ENCODE measurements at places on chromosomes 6 and 20. TPM values are rescaled to one million over a fixed set of nuclear protein-coding genes. Genes with fewer than 3 reads are reported as not detected.

Gene TREM2
- polyA plus RNA-seq: 3.5 TPM

- DNase-seq: peak; percentile 89
Measured at GRCh38 chr6:15399641-15400470, 154.0 kb downstream of the JARID2 start.

DNA sequence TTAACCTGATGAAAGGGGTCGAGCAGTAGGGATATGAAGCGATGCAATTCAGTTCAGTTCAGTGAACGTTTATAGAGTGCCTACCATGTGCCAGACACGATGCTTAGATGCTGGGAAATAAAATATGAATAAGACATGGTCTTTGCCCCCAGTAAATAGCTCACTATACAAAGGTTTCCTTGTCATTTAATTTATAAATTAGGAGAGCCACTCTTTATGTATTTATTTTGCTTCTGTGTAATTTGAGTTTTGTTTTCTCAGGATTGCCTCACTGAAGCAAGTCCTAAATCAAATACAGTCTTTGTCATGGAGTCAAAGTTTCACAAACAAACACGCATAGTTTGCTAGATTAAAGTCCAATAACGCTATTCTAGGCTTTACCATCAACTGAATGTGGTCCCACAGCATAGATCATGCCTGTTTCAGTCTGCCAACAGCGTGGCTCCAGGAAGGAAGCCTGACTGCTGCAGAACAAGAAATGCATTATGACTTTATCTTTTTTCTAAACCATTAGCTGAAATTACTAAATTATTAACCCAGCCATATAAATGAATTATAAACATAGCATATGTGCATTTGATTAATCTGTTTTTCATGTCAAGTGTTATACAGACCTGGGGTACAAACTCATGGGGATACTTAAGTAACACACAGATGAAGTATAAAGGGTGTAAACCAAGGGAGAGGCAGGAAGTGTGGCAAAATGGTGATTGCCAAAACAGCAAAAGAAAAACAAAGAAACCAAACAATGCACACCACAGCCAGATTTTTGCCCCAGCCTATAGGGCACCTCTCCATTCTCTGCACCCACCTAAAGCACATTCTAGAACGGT lies 29.8 kb upstream of the CCN2 start:
- no peak for DNase-seq

DNA sequence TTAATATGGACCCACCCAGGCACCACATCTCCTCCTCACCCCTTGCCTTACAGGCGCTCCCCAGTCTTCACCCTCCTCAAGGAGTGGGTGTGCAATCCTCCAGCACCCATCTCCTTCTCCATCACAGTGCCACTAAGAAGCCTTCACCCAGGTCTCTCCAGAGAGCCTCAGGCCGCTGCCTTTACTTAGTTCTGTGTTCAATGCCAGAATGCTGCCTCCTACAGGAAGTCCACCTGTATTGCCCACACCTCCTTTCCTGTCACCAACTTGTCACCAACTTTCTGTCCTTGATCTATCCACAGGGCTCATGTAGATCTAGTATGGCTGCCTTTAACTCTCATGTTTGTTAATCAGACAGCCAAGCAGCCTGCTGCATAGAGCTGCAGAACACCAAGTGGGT lies 586 bp upstream of the LST1 start:
- DNase-seq: no peak

Gene TUBB2B
- polyA plus RNA-seq: 46.1 TPM

DNA sequence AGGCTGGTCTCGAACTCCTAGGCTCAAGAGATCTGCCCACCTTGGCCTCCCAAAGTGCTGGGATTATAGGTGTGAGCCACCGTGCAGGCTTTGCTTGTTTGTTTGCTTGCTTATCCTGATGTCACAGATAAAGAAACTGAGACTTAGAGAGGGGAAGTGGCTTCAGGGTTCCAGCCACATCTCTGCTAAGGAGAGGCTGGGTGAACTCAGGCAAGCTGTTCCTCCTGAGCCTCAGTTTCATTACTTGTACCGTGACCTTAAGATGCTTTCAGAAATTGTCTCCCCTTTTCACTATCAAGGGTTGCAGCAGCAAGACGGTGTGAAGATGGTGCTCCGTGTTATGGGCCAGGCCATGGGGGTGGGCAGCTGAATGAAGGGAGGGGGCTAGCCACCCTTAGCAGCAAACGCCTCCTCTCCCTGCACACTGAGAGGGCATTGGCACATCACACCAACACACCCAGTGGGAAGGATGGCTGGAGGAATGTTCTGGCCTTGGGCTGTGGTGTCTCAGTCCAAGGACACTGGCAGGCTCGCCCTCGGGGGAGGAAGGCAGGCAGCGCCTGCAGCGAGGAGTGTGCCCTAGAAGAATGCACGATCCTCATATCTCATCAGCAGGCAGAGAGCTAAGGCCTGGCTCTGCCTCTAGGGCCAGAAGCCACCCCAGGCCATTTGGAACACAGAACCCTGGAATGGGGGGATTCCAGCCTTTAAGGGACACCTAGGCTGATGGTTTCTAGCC lies 48.2 kb upstream of the TLDC2 start:
- no peak for DNase-seq

Gene PREX1
- polyA plus RNA-seq: 8.5 TPM

- no peak for DNase-seq
Measured at GRCh38 chr6:167703347-167703746, 123.4 kb upstream of the AFDN start.

Gene POPDC3
- not detected for polyA plus RNA-seq

DNA sequence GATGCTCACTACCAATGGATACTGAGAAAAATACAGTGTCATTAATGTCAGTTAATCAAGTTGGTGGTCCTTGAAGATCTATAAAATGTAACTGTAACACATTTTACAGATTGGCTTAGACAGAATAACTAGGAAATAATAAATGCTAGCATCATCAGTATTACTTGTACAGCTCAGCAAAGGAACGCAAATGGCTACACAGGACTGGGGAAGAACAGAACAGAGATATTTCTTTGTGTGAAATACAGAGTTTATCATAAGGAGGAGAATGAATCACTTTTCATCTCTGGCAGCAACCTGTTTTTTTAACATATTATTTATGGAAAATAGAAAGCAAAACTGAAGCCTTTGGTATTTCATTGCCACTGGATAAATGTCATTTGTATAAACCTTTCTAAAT lies 8.2 kb upstream of the QKI start:
- DNase-seq: no peak

DNA sequence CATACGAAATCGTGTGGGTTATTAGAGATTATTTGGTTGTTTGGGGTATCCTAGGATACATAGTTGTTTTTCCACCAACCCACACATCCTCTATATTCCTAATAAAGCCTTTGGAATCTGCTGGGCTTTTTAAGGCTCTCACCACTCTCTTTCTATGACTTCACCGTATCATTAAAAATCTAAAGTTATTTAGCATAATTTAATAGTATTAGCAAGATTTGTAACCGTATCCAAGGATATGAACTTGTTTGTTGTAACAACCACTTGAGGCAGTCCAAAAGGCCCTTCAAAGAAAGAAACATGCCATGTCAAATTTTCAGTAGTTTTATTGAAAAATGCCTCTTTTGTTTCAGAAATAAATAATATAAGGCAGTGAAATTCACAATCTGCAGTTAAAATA lies 121.8 kb downstream of the COL12A1 start:
- DNase-seq: peak; percentile 39

Gene DOP1A
- 5.1 TPM for polyA plus RNA-seq

Gene IMPG1
- 0.69 TPM for polyA plus RNA-seq

DNA sequence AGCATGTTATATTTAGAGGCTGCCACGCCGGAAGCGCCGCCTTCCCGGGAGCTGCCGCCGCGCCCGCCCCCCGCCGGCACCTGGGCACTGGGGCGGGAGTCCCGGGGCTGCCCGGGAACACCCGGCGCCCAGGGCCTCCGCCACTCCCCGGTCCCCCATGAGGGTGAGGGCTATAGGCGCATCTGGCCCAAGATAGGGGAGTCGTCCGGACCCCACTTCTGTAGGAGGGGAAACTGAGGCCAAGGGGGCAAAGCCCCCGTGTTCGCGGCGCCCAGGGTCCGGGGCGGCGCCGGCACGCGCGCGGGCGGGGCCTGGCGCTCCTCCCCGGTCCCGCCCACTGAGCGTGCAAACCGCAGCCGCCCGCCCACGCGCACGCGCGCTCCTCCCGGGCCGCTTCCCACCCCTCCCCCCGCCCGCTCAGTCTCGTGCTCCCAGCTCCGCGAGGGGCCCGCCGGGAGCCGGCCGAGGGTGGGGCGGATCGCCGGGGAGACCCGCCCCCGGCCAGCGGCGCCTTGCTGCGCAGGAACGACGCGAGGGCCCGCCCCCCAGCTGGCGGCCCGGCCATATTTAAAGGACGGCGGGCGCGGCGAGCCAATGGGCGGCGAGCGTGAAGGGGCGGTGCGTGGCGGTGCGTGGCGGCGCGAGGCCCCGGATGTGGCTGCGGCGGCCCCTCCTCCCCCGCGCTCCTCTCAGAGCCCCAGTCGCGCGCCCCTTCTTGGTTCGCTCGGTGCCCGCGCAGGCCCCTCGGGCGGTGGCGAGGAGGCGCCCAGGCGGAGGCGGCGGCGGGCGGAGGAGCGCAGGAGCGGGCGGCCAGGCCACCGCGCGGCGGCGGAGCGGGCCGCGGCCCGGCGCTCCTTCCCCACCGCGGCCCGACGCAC lies at the start of gene LSM14B:
TSS of gene LSM14B (plus strand) at position 700 of the 878 bp plus-strand sequence. CDS start 192 bp downstream, outside the sequence.
- peak; percentile 98 for DNase-seq

DNA sequence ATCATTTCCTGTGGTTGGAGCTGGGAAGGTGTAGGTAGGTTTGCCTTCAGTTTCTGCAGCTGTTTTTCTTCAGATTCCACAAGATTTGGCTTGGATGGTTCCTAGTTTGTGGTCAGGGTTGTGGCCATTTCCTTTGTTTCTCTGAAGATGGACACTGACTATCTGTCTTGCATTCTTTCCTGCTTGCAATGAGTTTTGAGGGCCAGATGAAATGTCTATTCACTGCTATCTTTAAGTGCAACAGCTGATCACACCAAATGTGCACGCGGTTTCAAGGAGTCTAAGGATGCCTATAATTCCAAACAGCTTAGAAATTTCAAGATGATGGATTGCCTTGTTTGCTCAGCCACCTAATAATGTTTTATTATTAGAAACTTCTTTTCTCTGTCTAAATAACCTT lies 28.4 kb downstream of the IL20RA start:
- DNase-seq: no peak
